Right ventricle myocardium inferior (tissue), 1 donor: ENCODE measurements at places on chromosomes 13 and 19.

DNA sequence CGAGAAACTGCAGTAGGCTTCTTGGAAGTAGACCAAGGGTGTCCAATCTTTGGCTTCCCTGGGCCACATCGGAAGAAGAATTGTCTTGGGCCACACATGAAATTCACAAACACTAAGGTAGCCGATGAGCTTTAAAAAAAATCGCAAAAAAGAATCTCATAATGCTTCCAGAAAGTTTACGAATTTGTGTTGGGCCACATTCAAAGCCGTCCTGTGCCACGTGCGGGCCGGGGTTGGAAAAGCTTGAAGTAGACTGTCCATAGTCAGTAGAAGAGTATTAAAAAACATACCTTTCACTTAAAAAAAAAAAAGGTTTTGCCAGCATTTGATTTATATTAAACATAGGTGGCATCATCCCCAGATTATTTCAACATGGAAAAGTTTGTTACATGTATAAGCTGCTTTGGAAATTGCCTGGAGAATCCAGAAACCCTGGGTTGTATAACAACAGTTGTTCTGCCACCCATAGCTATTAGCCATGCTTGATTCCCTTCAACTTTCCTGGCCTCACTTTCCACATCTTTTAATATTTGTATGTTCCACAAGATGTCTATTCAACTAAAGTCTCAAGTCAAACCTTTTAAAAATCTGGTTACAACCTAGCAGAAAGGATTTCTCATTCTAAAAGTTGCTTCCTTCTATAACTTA is 1.0 kb downstream of the IFT88 start:
- no peak for DNase-seq

DNA sequence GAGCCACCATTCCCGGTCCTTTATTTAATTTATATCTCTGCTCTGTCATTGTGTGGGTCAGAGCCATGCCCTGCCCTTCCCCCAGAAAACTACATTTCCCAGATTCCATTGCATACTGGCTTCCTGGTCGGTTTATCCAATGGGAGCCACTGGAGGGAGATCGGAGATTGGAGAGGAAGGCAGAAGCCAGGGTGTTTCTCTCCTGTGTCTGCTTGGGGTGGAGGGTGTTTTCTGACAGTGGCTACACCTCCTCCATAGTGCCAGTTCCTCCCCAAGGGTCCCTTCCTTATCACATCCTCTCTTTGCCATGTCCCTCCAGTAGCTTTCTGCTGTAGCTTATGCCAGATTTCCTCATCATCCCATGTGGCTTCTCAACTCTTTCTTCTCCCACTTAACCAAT is 19.0 kb downstream of the OLFM2 start:
- no peak for DNase-seq

- DNase-seq: no peak
These were observed 221.2 kb upstream of the SOX1 start for GRCh38 chr13:111845621-111846351.

GRCh38 chr13:44132710-44133109 is 240.9 kb upstream of the SERP2 start:
- peak; percentile 85 for DNase-seq

- no peak for DNase-seq
These were observed 61.2 kb downstream of the MYH14 start for GRCh38 chr19:50264483-50265186.

DNA sequence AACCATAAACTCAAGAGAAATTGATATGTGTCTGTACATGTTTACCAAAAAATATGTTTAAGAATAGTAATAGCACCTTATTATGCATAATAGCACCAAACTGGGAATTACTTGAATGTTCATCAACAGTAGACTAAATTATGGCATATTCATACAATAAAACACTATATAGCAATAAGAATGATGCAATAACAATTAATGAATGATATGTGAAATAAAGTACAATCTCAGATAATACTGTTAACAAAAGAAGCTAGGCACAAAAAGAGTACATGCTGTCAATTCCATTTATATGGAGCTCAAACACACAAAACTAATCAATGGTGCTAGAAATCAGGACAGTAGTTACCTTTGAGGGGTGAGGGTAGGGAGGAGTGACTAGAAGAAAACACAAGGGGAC is 36.3 kb downstream of the ZC3H13 start:
- DNase-seq: no peak

DNA sequence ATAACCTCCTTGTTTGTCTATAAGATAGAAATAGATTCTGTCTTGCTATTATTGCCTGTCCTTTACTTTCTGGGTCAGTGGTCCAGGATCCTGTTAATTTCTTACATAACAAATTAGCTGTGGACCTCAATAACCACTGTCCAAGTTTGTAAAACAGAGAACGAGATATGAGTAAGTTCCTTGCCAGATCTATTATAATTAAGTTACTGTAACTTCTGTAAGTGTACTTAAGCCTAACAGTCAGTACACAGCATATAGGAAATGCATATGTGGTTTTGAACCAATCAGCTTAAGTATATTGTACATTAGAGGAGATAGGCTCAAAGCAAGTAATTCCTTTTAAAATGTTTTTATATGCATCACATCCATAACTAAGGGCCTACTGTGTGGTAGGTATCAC is 34.9 kb downstream of the HTR2A start:
- DNase-seq: no peak

GRCh38 chr13:83773961-83774360 is 108.3 kb downstream of the SLITRK1 start:
- no peak for DNase-seq

DNA sequence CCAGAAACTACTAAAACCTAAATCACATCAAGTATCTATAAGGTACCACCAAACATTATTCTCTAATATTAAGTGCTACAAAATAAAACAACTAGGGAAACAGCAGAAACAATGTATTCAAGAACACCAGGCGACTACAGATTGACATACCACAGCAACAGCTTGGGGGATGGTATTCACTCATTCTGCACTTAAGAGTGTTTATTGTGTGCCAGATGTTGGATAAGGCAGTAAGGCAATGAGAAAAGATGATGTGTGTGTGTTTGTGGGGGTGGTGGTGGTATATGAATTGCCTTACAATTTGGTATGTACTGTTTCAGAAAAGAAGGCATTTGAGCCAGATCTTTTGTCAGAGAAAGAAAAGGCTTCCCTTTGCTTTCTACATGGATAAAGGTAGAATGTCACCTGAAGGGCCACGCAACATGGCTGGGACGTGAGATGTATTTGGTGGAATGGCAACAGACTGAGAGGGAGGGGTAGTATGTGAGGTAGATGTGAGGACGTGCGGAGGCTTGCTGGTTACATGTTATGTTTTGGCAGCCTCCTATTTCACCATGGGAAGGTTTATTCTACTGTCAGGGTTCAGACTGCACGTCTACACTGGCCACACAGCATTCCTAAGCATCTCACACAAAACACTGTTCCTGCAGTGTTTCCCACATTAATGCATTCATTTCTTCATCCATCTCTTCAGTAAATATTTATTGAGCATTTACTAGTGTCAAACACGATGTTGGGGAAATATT is 300.7 kb downstream of the KLF12 start:
- no peak for DNase-seq

- no peak for DNase-seq
These were observed 219 bp upstream of the FSTL3 start for GRCh38 chr19:676007-676338.

DNA sequence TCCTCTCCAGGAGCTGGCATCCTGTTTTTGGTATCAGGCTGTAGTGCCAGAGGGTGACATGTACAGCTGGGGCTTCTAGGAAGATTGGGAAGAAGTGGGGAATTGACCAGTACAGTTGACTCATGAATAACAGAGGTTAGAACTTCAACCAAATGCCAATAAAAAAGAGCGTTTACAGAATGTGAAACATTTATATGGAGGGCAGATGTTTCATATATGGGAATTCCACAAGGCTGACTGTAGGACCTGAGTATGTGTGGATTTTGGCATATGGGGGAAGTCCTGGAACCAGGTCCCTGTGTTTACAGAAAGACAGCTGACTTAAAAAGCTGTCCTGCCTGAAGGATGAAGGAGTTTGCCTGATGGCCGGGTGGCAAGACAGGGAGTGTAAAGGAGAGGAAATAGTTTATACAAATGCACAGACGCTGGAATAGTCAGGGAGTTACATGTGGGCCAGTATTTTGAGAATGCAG is 5.2 kb downstream of the CHAMP1 start:
- no peak for DNase-seq

DNA sequence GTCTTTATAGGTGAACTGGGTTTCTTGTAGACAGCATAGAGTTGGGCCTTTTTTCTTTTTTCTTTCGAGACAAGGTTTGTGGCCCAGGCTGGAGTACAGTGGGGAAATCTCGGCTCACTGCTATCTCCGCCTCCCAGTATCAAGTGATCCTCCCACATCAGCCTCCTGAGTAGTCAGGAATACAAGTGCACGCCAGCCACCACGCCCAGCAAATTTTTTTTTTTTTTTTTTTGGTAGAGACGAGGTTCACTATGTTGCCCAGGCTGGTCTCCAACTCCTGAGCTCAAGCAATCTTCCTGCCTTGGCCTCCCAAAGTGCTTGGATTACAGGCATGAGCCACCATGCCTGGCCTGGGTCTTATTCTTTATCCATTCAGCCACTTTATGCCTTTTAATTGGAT is 5.1 kb upstream of the CALM3 start:
- no peak for DNase-seq

GRCh38 chr19:2341982-2342381 is 13.5 kb downstream of the SPPL2B start:
- peak; percentile 16 for DNase-seq

DNA sequence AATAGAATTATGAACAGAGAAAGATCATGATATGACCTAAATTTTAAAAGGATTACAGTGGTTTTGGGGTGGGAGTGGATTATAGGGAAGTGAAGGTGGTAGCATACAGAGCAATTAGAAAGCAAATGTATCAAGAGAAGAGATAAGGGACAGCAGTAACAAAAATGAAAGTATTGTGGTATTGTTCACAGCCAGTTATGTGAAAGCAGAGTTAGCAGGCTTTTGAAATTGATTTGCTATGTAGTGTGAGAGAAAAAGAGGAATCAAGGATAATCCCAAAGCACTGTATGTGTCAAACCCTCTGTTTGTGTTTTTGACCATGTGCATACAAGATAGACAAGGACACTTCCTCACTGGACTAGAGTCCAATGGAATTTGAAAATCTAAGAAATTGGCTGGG is 1721.4 kb downstream of the PCDH9 start:
- no peak for DNase-seq

DNA sequence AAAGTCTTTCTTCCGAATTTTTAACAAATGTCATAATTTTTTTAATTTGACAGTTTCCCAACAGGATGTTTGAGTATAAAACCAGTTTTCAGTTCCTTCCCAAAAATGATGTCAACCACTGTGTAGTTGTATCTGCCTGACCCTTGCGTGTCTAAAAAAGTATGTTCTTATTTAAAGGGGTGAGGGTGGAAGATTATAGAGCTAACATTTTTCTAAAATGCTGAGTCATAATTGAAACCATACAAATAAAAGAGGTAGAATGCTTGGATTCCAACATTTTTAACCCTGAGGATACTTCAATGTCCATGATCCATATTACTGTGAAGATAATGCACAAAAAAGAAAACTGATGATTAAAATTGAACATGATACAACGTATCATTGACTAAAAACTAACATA is 1388.8 kb downstream of the UQCRFS1 start:
- no peak for DNase-seq

DNA sequence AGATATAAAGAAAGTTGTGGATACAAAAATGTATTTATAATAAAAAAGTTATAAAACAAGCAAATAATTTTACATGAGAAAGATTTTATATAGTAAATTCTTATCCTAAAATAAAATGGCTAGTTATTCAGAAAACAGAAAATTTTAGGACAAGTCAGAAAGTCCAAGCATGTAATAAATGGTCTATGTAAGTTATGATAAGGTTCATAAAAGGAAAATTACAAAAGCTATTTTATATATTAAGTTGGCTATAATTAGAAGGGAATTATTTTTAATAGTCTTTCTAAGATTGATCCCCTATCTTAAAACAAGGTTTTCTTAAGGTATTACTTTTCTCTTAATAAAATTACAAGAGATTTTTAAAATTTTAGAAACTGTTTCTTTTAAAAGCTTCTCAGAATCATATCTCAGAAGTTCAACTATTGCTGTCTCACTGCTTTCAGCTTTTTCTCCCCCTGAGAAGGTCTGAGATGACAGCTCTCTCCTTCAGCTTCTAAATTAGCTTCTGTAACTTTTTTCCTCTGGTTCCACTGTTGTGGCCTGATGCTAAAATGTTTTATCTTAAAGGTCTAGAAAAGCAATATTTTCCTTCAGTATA is 8.7 kb downstream of the CCDC169 start:
- DNase-seq: no peak

DNA sequence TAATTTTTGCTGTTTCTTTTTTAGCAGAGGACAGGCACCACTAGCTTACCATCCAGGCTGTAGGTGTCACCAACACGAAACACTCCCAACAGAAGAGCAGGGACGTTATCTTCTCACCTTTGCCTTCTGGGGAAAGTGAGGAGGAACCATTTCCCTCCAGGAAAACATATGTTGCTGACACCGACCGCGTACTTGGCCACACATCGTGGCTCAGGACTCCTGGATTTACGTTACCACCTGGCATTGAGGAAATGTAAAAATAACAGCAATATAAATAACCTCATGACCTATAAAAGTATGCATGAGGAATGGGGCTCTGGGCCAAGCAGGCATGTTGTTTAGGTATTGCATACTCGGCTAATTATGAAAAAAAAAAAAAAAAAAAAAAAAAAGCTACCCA is 525.1 kb downstream of the MYO16 start:
- no peak for DNase-seq

DNA sequence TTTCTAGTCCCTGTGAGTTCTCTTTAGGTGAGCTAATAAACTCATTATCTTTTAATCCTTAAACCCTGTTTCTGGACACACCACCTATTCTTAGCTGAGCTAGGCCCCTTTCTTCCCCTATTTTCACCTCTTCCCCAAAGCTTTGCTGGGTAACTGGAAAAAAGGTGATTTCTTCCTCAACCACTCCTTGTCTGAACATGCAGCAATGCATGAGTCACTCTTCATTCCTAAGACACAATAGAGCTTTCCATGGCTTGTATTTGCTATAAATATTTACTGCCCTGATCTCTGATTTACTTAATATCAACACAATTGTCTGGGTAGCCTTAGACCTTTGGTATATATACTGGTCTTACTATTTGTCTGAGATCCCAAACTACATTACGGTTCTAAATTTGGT is 370.9 kb downstream of the KLF5 start:
- no peak for DNase-seq

DNA sequence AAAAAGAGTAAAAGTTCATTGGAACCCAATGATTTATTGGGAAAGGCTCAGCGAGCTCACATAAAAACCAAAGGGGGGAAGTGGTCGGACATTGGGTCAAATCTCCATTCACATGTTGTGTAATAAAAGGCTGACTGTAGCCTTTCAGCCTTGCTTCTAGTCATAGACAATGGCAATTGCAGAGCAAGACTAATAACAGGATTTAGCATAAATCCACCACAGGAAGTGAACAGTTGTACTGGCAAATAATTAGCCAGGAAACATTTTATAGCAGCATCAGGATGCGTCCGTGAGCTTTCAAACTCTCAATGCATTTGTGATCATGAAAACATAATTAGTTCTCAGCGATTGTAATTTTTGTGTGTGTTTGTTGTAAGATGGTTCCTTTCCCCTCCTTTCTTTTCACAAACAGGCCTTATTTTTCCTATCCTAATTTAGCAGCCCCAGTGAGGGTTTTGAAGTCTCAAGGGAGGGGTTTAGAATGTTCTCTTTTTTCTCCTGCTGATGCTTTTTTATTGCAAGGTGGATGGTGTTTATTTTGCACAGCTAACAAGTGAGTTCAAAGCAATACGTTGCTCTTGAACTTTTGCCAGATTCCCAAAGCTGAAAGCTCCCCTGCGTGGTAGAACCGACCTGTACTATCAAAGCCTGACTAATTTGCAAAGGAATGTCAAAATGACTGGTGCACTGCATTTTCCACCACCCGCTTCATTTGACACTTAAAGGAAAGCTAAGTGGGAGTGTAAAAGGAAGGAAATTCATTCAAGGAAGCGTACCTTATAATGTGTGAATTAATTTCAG is 105.6 kb downstream of the SPRY2 start:
- no peak for DNase-seq
